Hepatic stellate cell (primary cell): ENCODE measurements at places on chromosomes 7 and 10.

- DNase-seq = no peak
Measured at GRCh38 chr7:115827305-115828045, 203.1 kb downstream of the TFEC start.

GRCh38 chr10:80260295-80261243 is 28.9 kb downstream of the MAT1A start:
- DNase-seq = peak; percentile 46

DNA sequence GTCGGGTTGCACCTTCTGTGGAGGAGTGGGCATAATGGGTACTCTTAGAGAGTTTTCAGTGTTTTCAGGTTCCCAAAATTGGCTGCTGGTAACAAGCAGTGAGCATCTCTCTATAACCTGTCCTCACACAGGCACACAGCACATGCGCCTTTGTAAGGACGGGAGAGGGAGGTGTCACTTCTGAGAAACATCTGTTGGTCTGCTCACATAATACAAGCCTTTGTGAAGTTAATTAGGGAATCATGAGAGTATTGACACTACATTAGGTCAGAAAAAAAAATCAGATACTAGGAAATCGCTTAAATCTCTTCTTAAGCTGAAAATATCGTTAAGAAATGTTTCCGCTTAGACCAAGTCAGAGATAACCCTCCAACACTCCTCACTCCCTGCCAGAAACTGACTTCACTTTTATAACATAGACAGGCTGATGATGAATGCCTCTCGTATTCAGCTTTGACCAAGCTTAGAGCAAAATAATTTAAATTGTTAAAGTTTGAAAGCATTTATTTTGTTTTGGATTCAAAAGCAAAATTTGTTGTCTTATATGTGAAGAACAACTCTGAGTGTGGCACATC is 769.7 kb downstream of the TNS3 start:
- DNase-seq = no peak

- DNase-seq = no peak
Measured at GRCh38 chr10:49540056-49540797, 1.3 kb upstream of the ERCC6 start.

GRCh38 chr7:44128721-44129582 is 5.6 kb upstream of the POLD2 start:
- no peak for DNase-seq

DNA sequence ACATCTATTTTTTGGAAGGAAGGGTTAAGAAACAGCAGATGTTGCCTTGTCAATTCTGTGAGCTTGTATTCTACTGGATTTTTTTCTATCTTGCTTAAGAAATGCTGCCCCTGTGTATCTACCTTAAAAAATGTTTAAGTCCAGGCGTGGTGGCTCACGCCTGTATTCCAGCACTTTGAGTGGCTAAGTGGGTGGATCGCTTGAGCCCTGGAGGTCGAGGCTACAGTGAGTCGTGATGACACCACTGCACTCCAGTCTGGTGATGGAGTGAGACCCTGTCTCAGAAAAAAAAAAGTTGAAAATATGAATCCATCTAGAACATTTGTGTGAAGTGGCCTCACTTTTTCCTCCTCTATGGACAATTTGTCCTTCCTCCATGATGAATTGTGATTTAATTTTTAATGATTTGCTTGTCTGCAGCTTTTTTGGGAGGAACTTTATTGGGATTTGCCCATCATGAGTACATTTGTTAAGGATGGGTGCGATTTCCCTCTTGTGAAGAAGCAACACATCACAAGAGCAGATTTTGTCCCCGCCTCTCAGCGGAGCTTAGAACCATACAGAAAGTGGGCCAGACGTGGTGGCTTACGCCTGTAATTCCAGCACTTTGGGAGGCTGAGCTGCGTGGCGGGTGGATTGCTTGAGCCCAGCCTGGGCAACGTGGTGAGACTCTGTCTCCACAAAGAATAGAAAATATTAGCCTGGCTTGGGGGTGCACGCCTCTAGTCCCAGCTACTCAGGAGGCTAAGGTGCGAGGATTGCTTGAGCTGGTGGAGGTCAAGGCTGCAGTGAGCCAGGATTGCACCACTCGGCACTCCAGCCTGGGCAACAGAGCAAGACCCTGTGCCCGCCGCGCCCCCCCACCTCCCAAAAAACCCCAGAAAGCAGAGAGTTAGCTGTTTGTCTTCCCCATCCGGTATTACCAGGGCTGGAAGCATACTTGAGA is 57.7 kb downstream of the DNAJB6 start:
- DNase-seq = no peak

DNA sequence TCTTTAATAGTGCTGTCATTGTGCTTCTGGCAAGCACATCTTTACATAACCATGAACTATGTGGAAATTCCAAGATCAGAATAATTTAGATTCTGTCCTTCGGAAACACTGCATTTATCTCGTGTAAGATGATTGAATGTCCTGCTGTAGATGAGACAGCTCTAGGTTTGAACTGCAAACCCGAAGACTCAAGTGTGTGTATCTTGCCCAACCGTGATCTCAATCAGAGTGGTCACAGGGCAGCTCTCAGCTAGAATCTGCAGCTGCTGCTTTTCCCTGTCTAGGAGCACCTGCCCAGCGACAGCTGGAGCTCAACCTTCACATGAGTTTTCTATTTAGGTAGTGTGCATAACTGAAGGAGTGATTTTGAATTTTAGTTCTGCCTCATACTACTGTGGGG is 17.5 kb upstream of the KIF20B start:
- no peak for DNase-seq

DNA sequence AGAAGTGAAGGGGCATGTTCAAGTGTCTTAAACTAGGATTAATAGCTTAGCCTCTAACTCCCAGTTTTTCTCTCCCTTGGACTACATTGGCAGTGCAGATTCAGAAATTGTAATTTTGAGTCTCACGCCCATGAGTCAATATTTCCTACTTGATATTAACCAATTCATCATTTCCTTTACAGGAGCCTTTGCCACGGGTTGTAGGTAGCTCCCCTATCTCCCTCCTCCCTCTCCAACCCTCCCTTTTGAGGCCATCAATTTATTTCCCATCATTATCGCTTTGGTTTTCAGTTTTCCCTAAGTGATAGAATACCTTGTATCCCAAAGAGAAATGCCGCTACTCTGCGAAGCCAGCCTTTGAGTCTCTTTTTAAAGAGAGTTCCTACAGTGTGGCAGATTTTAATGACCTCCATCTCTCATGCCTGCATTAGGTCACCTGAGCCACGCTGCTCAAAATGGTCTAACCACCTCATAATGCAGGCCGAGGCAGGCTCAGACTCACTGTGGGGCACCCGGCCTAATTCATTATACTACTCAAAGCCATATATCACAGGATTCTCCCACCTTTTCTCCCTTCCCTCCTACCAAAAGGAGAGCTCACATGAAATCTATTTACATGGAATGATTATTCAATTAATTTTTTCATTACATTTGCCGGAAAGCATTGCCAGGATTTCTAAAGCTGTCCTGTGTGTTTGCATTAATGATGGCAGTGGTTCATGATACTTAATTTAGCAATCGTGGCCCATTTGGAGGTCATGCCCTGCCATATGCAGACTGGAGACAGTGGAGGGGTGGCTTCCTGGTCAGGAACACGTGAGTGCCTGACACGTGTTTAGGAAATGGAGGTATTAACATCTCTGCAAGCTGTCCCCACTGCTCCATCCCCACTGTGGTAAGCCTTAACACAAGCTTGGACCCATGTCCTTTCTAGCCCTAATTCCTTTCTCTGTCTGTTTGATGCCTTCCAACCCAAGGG is 448.2 kb upstream of the AUTS2 start:
- no peak for DNase-seq

GRCh38 chr7:154913638-154914307 is 89.2 kb downstream of the PAXIP1 start:
- DNase-seq = peak; percentile 85

GRCh38 chr7:113684165-113684564 is 234.6 kb downstream of the PPP1R3A start:
- no peak for DNase-seq

DNA sequence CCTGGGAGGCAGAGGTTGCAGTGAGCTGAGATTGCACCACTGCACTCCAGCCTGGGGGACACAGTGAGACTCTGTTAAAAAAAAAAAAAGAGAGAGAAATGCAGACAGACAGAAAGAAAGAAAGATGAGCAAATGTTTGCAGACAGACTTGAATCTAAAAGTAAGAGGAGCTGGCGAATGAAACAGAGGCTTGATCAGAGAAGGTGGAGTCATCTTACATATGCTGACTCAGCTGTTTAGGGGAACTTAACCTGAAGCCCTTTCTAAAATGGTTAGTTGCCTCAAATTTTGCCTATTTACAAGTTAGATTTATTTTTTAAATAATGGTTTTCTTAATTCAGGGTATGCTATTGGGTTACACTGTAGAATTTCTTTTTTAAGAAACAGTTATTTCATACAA is 5.4 kb downstream of the FAM171A1 start:
- no peak for DNase-seq

DNA sequence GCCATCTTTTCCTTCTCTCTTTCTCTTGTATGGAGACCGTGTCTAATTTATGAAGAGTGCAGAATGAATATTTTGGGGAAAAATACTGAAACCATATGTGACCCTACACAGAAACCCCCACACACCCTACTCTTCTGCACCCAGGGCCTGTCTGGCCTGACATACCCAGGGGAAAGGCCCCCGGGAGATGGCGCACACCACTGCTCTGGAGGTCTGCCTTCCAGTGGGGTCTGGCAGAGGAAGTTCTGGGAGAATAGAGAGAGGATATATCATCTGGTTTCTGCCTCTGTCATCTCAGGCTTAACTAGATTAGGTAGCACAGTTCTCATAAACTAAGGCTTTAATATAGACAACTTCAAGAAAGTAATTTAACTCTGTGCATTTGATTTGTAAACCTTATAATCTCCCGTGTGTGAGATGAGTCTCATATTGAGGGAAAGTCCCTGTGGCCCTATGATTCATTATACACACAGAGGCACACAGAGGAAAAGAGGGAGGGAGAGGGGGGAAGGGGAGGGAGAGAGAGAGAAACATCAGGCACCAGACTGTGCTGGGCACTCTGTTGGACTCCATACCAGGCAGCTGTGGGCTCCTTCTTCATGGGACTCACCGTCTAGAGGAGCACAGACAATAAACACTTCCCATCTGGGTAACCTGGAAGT is 123.3 kb downstream of the AOAH start:
- peak; percentile 10 for DNase-seq

GRCh38 chr10:108771106-108771505 is 1152.2 kb downstream of the XPNPEP1 start:
- no peak for DNase-seq

DNA sequence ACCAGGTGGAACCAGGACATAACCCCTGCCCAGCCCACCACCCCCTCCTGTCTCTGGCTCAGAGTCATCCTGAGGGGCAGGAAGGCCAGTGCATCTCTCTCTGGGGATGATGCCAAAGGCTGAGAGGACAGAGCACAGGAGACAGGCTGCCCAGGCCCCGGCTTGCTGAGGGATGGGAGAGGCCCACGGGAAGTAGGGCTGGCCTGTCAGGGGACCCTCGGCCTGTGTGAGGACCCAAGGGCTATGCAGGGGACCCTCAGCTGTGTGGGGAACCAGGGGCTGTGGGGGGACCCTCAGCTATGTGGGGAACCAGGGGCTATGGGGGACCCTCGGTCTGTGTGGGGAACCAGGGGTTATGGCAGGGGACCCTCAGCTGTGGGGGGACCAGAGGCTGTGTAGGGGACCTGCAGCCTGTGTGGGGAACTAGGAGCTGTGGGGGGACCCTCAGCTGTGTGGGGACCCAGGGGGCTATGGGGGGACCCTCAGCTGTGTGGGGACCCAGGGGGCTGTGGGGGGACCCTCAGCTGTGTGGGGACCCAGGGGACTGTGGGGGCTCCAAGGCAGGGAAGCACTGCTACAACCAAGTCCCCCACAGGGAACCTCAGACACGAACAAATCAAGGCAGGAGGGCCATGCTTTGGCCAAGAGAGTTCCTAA is 27.7 kb downstream of the EBF3 start:
- DNase-seq = no peak

DNA sequence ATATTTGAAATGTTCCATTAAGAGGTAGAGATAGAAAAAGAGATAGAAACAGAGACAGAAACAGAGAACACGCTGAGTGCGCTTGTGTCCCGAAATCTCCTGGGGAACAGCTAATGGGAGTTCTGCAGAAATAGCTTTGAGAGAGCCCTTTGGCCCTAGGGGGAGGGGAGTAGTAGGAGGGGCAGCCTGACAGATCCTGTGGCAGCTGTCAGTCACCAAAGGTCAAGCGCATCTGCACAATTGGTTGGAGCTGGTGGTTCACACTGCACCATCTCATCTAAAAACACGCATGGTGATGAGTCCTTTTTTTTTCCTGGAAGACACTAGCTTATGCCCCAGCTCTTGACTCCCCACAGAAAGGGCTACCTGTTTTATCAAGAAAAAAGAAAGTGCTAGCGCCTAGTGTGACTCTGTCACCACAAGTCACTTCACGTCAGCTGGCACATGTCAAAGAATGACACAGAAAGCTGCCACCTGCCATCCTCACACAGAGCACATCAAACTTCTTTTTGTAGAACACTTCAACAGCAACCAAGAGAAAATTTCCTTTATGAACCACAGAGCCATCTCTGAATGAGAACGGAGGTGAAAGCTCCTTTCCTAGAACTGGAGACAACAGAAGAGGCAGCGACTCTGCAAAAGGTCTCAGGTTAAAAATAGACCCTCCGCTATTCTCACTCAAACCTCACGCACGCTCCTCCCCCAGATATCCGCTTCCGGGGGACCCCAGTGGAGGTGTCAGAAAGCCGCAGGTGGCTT is 125.7 kb downstream of the GFRA1 start:
- no peak for DNase-seq

DNA sequence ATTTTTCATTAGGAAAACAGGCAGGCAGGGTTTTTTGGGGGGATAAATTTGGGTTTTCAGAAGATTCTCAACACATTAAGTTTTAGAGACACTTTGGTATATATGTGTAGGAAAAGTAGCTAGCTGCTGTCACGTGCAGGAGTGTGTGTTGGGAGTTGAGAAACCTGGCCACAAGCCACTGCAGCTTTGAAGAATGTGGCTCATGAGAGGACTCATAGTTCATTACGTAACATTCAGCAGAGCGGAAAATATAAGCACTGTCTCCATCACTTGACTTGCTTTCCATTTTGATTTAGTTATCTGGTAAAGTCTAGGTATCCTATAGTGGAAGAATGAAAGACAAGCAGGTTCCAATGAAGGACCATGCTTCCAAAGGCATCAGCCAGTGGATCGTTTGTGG is 31.2 kb downstream of the SMNDC1 start:
- no peak for DNase-seq

DNA sequence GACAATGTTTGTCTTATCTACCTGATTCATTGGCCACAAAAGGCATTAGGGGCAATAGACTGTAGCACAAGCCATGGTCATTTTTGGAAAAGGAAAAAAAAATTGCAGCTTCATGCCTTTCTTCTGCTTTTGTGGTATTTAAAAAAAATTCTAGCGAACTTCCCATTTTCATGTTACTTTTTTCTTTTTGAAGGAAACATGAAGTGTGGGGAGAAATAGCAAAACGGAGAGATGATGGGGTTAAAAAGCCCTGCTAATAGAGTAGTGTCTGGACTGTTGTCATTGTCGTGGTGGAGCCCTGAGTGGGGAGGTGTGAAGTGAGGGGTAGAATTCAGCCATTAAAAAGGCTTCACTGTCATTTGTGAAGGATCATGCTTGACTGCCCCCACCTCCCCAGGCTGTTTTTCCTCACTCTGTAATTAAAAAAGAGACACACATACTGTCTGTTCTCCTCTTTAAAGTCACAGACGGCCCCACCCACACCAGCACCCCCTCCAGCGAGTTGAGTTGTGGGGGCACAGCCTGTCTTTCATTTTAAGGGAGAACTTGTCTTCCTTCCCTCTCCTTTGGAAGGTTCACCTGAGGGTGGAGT is 272.4 kb downstream of the CREB5 start:
- no peak for DNase-seq

GRCh38 chr7:131014906-131015656 is 281.1 kb upstream of the KLF14 start:
- no peak for DNase-seq

- peak; percentile 12 for DNase-seq
Measured at GRCh38 chr7:34759477-34760125, 101.6 kb downstream of the NPSR1 start.
